ENCODE measurements at places on chromosomes 7 and 10.

GRCh38 chr7:103690242-103690974 lies 244.4 kb upstream of the SLC26A5 start:
- peak; percentile 33 for DNase-seq

DNA sequence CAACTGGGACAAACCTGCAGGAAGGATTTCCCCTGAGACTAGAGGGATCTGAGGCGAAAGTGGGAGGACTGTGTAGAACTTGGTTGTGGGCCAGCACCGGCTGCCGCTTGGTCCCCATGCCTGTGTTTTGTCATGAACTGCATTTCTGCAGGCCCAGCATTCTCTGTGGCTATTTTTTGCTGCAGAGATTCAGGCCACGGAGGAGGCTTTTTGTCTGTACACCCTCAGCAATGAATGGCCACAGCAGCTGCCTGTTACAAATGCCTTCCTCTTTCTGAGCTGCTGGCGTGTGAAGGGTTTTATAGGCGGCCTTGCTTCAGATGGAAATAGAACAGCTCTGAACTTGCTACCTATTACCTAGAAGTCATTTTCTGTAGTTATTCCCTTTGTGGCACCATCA lies 164.4 kb downstream of the SH2D4B start:
- DNase-seq = no peak

DNA sequence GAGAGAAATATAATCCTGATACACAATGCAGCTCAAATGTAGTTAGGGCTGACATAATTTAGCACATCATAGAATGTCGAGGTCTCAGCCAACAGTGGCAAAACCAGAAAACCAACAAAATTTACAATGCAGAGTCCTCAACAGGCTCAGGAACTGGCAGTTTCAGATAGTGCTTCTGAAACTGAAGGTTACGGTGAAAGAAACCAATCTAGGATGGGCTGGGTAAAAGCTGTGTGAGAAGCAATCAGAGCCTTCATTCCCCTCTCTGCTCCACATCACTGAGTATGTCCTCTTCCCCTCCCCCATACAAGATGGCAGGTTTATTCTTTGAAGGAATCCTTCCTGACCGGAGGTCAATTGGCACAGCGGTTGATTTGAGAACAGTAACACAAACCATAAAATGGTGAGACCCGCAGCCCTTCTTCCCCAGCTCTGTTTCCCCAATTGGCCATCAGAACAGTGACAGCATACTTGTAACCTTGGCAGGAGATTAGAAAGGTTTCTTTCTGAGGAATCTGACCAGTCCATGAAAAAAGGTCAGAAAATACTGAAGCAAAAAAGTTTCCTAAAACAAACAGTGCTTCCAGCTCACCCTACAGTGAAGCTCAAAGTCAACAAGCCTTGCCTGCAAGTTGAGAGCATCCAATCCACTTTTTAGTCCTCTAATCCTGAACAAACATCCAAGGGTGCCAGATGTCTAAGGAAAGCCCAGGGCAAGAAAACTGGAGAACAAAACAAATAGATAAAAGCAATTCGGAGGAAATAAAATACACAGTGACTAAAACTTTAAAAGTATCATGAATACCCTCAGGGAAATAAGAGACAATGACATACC lies 53.9 kb upstream of the IL6 start:
- DNase-seq = no peak

DNA sequence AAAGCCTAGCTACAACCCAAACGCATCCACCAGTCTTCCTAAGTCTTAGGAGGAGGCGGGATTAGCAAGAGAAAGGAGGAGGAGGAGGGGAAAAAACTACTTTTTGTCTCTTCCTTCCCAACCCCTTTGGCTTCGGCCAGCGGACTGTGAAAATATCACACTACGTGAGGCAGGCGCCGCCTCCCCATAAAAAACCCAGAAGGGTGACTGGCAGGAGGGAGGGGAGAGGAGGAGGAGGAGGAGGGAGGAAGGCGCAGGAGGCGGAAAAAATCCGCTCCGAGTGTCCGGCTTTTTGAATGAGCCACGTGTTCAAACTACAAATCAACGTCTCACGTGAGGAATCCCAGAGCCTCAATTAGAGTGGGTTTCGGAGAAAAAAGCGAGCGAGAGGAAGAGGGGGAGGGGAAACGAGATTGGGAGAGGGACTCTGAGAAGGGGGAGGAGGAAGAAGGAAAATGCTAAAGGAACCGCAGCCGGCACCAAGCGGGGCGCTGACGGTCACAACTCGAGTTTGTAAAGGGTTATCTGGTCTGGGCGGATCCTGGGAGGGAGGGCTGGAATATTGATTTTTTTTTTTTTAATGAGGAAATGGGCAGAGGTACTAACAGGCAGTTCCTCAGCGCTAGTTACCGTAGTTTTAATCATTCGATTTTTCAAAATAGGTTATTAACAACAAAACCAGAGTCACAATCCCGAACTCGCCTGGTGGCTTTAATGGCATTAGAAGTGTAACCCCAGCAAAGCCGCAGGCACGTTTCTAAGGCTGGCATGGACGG lies at the start of gene IGF2BP3:
Gene IGF2BP3, minus strand, starts transcription at position 162 of the 776 bp plus-strand sequence. CDS start 381 bp downstream, outside the sequence.
- DNase-seq = peak; percentile 84

GRCh38 chr7:77903597-77903996 lies 105.0 kb downstream of the PHTF2 start:
- DNase-seq = no peak

DNA sequence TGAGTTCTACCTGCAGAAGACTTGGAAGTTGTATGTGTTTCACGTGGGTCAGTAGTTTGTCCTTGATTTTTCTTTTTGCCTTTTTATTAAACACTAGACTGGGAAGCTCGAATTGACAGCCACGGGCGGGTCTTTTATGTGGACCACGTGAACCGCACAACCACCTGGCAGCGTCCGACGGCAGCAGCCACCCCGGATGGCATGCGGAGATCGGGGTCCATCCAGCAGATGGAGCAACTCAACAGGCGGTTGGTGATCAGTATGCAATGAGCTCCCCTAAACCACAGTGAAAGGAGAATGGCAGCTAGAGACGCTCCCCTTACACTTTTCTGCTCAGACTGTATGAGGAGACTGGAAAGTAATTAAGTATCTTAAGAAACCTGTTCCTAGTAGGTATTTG lies 126.7 kb upstream of the STK17A start:
- no peak for DNase-seq

GRCh38 chr7:25575634-25576033 lies 347.3 kb upstream of the NPVF start:
- DNase-seq = no peak
